ENCODE measurements at places on chromosomes 16 and 17.
A peak's percentile ranks its signal among the peaks of the same experiment; 100 is the strongest.

DNA sequence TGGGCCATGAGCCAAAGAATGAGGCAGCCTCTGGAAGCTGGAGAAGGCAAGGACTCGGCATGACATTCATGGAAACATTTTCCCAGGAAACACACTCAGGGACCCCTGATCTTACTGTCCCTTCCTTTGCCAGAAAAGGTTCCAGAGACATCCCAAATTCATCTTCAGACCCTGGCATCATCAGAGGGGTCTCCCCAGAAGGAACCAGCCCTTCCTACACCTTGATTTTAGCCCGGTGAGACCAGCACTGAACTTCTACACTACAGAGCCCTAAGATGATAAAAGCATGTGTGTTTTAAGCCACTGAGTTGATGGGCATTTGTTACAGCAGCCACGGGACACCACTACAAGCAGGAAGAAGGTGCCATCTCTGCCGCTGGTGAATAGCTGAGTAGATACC, 262.3 kb downstream of the C16orf95 start:
- no peak for DNase-seq

DNA sequence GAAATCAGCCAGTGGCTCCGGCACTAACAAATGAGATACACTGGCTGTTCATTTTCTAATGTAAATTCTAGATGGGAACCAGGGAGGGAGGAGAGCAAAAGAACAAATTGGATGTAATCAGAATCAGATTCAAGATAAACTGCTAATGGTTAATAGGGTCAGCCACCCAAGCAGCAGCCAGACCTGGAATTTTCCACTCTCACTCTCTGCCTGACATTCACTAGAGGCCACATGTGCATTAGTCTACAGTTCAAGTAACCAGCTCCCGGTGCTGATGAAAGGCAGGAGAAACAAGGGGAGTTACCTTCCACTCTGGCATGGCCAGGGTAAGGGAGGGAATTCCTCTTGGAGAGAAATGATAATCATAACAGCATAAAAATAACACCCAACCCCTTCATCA, 597.7 kb downstream of the TOX3 start:
- no peak for DNase-seq

- no peak for DNase-seq
Observed at GRCh38 chr16:87255866-87256265, 61.3 kb downstream of the C16orf95 start.

- DNase-seq = no peak
Observed at GRCh38 chr17:5123343-5124124, 7.7 kb downstream of the USP6 start.

- no peak for DNase-seq
Observed at GRCh38 chr17:61291451-61292285, 108.0 kb upstream of the TBX2 start.

DNA sequence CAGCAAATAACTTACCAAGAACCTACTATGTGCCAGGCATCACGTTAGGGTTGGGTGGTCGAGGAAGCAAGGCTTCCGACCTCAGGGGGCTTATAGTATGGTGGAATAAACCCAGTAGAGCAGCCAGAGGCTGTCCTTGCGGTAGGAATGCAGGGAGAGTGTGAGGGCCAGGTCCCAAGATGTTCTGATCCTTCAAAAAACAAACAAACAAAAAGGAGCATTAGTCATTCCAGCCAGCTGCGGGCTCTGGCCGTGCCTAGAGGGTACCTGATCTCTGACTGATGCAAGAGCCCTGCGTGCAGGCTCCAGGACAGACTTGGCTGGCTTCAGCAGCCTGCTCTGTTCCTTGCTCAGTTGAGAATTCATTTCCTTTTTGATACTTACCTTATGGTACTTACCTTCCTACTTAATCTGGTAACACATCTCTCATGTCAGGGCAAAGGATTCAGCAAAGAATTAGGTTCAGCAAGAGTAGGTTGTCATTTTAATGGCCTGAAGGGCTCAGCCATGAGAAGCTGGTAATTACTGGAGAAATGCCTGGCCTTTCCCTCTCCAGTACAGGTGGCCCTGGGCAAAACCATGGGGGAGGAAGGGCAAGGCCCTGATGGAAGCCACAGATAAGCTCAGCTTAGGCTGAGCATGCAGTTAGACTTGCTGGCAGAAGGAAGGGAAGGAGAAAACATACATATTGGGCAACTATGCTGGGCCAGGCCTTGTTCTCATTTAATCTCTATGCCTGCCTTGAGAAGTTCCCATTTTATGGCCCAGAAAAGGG, 18.4 kb downstream of the CYB5D2 start:
- peak; percentile 9 for DNase-seq

- no peak for DNase-seq
Observed at GRCh38 chr17:27536781-27537180, 80.5 kb downstream of the KSR1 start.

- DNase-seq = no peak
Observed at GRCh38 chr17:81440511-81441244, 45.4 kb downstream of the BAHCC1 start.

GRCh38 chr16:87129771-87130170, 187.4 kb downstream of the C16orf95 start:
- DNase-seq = no peak

DNA sequence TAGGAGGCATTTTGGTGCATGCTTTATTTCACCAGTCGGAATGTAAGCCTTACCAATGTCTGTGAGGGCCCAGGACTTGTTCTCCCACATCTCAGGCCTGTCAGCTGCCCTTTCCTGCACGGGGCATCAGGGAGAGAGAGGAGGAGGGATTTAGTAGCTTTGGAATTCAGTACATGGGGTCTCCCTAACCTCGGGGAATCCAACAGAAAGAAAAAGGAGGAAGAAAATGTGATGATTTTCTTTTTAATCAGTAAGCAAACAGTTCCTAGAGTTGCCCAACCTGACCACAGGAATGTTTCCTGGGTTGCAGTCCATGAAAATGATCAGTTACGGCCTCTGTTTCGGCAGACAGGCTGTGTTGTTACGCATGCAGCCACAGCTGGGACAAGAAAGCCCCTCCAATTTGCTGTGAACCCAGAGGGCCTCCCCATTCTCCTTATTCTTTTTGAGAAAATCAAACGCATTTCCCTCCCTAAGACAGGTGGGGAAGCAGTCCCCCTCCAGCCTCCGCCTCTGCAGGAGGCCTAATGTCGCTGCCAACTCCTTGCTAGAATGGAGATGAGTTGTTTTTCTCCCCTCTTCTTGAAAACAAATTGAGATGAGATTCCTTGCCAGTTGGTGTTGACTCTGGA, 53.1 kb upstream of the TANGO6 start:
- DNase-seq = peak; percentile 86
